ENCODE measurements at places on chromosomes 12 and 14. TPM values are rescaled to one million over a fixed set of nuclear protein-coding genes. Genes with fewer than 3 reads are reported as not detected.

Gene RBM23
- total RNA-seq = 47.2 TPM

Gene SMARCC2
- total RNA-seq = 129 TPM

Gene RFLNA
- 5.4 TPM for total RNA-seq

Gene BRMS1L
- total RNA-seq = 10.5 TPM

Gene TIMELESS
- total RNA-seq = 46.2 TPM

Gene OAS2
- 2.7 TPM for total RNA-seq

Gene KCNK10
- total RNA-seq = 0.28 TPM

Gene TAS2R31
- 1.3 TPM for total RNA-seq

Gene HOTAIR
- 31.7 TPM for total RNA-seq

Gene AQP6
- 0.31 TPM for total RNA-seq

Gene CYP46A1
- 0.36 TPM for total RNA-seq

Gene COCH
- 1.3 TPM for total RNA-seq

Gene ANKRD33
- total RNA-seq = 0.21 TPM

Gene BIN2
- 0.39 TPM for total RNA-seq

Gene GOLGA5
- 22.3 TPM for total RNA-seq

Gene TDRD9
- total RNA-seq = not detected

Gene NPFF
- not detected for total RNA-seq

Gene AMN
- 0.44 TPM for total RNA-seq

Gene KRT85
- not detected for total RNA-seq
